ENCODE measurements at places on chromosomes 2 and 18.

DNA sequence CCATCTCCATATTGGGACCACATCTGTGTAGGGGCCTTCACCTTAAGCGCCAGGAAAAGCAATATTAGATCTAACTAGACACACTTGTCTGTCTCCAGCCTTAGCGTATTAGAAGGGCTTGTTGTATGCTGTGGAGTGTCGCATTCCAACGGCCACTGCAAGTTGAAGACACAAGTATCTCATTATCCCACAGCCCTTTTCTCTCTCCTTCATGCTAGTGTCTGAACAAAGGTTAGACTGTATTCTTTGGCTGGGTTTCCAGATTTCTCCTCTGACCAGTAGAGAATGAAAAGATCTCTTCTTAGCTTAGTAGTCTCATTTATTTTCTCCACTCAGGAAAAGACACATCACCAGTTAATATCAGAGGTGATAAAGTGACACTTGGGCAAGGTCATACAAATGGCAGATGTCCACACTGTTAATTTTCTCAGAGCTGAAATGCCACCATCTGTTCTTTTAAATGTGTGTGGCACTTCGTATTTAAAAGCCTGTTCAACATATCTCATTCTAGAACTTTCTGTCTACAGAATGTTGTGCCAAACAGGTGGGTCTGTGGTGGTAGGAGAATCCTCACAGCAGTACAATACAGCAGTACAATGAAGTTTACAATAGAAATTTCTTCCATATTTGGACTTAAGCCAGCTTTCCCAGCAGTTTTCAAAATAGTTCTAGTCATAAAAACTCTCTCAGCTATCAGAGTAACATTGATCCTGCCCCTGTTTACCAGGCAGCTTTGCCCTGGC lies 94.0 kb upstream of the ITGA6 start:
- DNase-seq: no peak

DNA sequence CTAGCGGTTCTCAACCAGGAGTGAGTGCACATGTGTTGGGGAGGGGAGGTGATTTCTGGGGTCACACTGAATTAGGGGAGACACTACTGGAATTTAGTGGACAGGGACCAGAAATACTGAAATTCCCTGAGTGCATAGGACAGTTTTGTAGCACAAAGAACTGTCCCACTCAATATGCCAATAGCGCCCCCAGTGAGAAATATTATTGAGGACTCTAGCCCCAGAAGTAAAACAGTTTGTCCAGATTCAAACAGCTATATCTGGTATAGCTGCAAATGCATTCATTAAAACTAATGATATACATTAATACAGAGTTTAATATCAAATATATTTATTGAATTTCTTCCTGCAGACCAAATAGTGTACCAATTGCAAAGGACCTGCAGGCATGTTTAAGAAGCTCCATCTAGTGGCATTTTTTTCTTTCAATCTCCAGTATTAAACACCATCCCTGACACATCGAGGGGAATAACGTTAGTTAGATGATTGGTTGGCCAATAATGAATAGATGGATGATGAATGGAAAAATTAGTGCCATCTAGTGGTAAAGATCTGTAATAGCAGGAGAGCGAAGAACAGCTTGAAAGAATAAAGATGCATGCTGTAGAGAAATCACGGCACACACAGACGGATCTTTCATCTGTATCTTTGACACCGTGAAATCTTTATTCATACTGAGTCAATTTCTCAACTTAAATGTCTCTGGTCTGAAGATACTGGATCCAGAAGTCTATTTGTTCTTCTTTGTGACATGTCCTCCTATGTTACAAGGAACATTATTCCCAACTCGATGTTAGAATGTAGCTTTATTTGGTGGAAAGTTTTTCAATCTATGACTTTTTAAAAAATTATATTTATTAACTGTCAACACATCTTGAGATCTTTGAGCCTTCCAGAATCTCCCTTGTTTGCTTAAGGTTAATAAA lies 62.5 kb downstream of the DHRS9 start:
- peak; percentile 47 for DNase-seq

- peak; percentile 52 for DNase-seq
Measured at GRCh38 chr2:48589170-48589767, 28.4 kb upstream of the GTF2A1L start.

GRCh38 chr2:205564346-205565141 lies 117.8 kb upstream of the NRP2 start:
- peak; percentile 56 for DNase-seq

GRCh38 chr2:104091894-104092293 lies 762.0 kb upstream of the POU3F3 start:
- DNase-seq: no peak

DNA sequence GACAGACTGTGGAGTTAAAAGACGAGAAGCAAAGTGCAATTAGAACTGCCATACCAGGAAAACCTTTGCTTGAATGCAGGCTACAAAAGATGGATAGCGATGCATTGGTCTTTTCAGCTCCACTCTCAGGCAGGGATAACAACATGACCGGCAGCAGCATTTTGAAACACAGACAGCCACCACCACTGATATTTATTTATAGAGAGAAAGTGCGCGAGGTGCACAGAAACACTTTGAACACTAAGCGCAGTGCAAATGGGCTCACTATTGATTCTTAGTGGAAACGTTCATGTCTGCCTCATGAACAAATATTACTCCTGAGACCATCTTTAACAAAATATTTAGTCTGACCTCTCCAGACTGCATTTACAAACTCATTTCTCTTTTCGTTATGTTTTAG lies 32.9 kb downstream of the CAVIN2 start:
- DNase-seq: no peak

- DNase-seq: no peak
Measured at GRCh38 chr2:37436323-37436722, 91.9 kb downstream of the QPCT start.

- no peak for DNase-seq
Measured at GRCh38 chr2:12717191-12718014, 667 bp downstream of the TRIB2 start.

- DNase-seq: no peak
Measured at GRCh38 chr18:70368903-70369302, 80.1 kb downstream of the SOCS6 start.

- no peak for DNase-seq
Measured at GRCh38 chr2:13332060-13332459, 615.3 kb downstream of the TRIB2 start.

DNA sequence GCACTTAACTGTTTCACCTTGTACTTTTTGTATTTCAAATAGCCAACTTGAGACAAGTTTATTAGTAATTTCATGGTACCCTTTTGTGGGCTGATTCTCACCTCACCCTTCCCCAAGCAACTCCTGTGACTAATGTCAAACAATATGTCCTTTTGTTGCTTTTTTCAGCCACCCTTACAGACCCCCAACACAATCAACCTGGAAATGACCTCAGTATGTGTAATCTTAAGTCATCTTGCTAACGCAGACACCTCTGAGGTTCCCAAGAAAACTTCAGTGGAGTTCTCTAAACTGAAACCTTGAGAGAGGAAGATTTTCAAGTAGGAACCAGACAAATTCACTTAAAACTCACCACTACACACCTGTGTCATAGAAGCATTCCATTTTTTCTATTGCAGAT lies 69.5 kb downstream of the KYNU start:
- DNase-seq: no peak

- DNase-seq: no peak
Measured at GRCh38 chr2:20515290-20516220, 68.7 kb downstream of the RHOB start.

- DNase-seq: no peak
Measured at GRCh38 chr2:190547886-190548285, 13.4 kb upstream of the NEMP2 start.

DNA sequence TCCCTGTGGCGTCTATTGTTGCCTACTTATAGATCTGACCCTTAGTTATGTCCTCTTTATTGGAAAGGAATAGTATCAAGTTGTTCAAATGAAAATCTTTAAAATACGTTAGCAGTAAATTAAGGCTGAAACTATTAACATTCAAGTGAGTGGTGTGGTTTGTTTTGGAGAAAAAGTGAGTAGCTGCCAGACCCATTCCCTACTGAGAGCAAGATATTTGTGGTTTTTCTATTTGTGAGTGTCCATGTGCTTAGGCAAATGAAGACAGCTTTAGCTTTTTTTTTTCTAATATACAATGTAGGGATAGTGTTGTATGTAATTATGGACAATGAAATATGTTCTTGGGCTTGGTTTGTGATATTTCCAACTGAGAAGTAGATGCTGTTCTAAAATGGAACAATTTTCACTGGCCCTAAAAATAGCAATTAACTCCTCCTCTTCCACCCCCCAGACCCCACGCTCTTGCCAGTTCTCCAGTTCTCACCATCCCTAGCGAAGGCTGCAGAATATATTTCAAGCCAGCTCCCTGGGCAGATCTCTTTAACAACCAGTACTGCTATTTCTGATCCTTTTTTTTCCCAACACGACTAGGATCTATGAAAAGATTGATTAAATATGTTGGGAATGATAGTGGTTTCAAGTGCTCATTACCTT lies 83.1 kb downstream of the CCDC85A start:
- DNase-seq: peak; percentile 89

DNA sequence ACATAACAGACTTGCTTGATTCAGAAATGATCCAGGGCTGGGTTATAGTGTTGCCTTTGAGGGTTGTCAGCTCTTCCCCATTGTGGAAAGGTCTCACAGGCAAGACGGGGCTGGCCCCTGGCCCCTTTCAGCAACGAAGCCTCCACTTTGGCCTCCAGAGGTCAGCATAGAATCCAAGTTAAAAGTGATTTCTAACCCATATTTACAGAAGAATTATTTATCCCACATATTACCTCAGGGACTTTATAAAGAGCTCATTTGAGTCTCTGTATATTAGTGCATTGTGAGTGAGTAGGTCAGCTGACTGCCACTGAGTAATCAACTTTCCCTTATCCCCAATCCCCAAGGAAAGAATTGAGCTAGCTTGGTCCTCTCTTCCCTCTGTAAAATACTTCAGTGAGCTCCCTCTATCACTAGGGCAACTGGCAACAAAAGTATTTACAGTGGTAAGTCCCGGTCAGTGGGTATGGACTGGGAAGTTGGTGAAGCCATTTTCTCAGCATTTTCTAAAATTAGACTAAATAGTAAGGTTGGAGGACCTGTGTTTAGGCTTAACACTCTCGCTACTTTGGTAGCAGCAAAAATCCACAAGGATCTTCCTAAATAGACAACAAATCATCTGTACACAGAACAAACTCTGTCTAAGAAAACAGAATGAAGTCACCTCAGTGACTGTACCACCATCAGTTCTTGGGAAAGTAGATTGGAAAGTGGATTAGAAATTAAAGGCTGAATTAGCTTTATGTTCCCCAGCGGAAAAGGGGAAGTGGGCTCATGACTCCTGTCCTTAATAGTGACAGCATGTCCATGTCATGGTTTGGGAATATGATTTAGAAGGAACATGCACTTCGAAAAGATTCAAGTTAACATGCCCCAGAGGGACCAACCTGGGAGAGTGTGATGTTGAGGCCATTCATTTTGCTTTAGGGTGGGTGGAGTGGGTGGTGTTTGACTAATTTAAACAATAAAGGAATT lies 171.0 kb upstream of the SIX3 start:
- DNase-seq: no peak

GRCh38 chr2:148614322-148615049 lies 30.1 kb upstream of the EPC2 start:
- no peak for DNase-seq

GRCh38 chr18:63686871-63687270 lies 15.9 kb upstream of the SERPINB11 start:
- no peak for DNase-seq

DNA sequence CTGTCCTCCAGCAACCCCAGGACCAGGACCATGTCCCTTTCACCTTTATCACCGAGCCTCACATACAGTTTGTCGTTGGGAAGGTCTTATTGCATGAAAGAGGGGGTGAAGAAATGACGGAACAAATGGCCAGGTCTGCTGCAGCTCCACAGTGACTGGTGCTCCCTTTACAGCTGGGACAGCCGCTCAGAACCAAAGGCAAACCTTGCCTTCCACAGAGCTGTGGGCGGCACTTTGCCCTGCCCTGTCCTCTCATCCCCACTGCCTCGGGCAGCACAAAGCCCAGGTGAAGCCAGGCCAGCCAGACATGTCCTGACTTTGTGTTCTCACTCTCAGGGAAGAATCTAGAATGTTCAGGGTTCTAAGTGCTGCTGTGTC lies 961 bp downstream of the GPR55 start:
- DNase-seq: no peak

GRCh38 chr2:37781028-37781427 lies 109.6 kb upstream of the CDC42EP3 start:
- DNase-seq: peak; percentile 31

- no peak for DNase-seq
Measured at GRCh38 chr2:174780856-174781255, 16.6 kb upstream of the CHRNA1 start.

GRCh38 chr18:25327584-25327983 lies 24.4 kb downstream of the ZNF521 start:
- DNase-seq: no peak

DNA sequence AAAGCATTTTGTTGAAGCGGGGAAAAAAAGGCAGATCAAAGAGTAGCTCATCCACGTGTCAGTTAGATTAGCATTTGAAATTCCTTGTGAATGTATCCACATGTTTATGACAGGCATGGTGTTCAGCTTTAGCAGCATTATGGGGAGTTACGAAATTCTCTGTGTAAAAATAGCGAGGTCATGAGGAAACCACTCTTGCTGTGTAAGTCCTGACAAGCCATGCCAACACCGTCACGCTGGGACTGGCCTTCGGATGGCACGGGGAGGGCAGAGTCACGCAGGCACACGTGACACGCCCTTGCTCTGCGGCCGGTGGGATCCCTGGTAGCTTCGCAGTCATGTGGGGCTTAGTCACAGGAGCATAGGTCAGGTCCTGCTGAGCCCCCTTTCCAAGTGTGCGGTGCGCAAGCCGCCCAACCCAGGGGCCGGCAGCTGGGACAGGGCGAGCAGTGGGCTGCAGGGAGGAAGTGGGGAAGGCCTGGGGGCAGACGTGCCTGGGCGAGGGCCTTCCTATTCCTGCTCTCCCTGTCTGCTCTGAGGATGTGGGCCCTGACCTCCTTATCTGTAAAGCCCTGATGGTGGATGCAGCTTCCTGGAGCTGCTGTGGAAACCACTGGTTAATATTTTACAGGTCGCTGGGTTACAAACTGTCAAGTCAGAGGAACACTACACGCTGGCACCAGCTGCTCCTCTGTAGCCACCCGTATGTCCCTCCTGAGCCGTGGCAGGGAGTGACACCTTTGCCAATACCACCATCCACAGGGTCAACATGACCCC lies 18.0 kb downstream of the MBP start:
- no peak for DNase-seq

- DNase-seq: no peak
Measured at GRCh38 chr2:11363868-11364564, 19.6 kb upstream of the ROCK2 start.

DNA sequence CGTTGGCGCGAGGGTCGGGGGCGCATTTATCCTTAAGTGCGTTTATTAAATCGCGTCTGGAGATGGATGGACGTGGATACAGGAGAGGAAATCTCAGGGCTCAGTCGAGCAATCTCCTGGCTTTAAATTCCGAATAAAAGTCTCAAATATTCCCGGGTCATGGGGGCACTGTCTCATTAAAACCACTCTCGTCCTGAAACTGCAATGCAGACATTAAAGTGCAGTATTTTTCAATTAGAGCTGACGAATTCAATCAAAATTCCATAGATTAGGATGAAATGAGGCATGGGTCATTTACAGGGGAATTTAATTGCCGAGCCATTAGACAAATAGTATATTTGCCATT lies 10.7 kb upstream of the GBX2 start:
- no peak for DNase-seq

- DNase-seq: no peak
Measured at GRCh38 chr2:227267410-227268115, 57.5 kb upstream of the MFF start.
